ENCODE measurements at places on chromosomes 6 and 20. TPM values are rescaled to one million over a fixed set of nuclear protein-coding genes. Genes with fewer than 3 reads are reported as not detected.
A peak's percentile ranks its signal among the peaks of the same experiment; 100 is the strongest.

DNA sequence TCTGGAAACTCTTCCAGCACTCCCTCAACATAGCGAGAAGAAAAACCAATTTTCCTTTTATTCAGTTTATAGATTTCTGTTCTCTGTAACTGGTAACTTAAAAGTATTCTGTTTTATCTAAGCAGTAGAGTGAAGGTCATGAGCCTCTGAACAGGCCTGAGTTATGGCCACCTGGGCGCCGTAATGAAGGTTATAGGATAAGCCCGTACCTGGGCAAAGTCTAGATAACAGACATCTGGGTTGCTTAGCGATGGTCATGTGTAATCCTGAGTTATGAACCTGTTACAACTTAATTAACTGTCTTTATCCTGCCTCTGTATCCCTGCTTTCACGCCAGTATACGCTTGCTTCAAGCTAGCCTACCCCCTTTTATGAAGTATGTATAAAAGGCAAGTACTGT lies 13.0 kb upstream of the FAM217A start:
- no peak for DNase-seq

Gene PPIL6
- 2.0 TPM for polyA plus RNA-seq

Gene LAMA2
- 40.0 TPM for polyA plus RNA-seq

Gene PDYN
- polyA plus RNA-seq: not detected

Gene THBS2
- 13.6 TPM for polyA plus RNA-seq

GRCh38 chr6:87257046-87257445 lies 65.3 kb upstream of the SMIM8 start:
- DNase-seq: no peak

DNA sequence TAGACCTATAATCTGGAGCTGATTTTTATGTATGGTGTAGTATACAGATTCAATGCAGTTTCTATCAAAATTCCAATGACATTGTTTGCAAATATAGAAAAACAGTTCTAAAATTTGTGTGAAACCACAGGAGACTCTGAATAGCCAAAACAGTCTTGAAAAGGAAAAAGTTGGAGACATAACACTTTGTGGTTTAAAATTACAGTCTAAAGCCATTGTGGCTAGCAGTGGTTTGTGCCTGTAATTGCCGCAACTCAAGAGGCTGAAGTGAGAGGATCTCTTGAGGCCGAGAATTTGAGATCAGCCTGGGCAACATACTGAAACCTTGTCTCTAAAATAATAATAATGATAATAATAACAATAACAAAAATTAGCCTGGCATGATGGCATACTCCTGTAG lies 213.7 kb downstream of the CDKAL1 start:
- no peak for DNase-seq

DNA sequence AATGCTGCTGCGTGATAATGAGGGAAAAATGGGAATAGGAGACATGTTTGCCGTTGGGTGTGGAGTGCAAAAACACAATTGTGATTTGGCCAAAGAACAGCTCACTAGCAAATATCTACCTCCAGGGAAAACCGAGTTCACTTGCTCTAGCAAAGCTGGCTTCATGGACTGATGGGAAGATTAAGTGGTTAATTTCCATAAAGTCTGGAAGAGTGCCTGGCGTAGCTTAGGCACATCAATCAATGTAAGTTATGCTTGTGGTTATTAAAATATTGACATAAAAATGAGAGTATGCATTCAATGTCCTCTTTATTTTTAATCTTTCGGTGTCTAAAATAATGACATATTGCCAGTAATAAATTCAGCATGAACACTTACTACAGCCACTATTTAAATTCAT lies 267.5 kb downstream of the SMOC2 start:
- no peak for DNase-seq

GRCh38 chr6:31090973-31091364 lies 21.4 kb downstream of the C6orf15 start:
- DNase-seq: no peak

- DNase-seq: no peak
These were observed 1.5 kb downstream of the RPS18 start for GRCh38 chr6:33273129-33273923.

Gene BEND3
- polyA plus RNA-seq: 0.37 TPM

Gene ACTL10
- 0.59 TPM for polyA plus RNA-seq

- DNase-seq: no peak
These were observed 50.5 kb upstream of the SLC17A4 start for GRCh38 chr6:25704001-25704400.

Gene TAGAP
- 0.37 TPM for polyA plus RNA-seq

Gene CCN2
- polyA plus RNA-seq: 71.3 TPM

DNA sequence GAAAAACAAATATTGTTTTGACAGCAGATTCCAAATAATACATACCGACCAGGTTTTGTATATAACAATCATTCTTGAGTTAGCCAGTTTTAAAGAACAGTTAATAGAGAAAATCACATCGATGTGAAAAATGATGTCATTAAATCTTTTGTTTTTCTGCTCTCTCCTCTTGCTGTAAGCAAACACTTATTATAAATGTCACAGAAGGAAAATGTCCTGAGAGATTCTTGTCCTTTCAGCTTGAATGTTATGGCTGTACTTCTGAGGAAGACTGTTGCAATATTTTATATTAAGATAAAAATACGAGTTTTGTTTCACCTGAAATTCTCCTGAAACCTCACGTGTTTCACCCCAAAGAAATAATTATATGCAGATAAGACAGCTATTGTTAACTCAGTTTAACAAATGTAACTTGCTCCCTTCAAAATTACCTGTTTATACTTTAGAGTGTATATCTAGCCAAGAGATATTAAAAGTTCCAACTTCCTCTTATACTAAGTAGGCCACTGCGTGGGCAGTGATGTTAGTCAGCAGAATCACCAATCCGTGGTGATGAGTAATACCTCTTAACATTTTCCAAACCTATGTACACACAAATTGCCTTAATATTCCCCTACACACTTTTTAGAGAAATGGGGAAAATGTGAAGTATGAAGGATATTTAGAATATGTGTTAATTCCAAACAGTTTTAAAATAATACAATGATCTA lies 1111.4 kb upstream of the CITED2 start:
- no peak for DNase-seq

- DNase-seq: no peak
These were observed 16.3 kb downstream of the ZNF133 start for GRCh38 chr20:18304618-18305017.

GRCh38 chr6:125094563-125094962 lies 59.0 kb upstream of the TPD52L1 start:
- no peak for DNase-seq

- DNase-seq: no peak
These were observed 189.0 kb upstream of the CCN2 start for GRCh38 chr6:132140189-132140588.

Gene NFATC2
- polyA plus RNA-seq: 0.43 TPM

GRCh38 chr20:39880890-39881289 lies 808.1 kb downstream of the MAFB start:
- DNase-seq: no peak

Gene THEMIS
- polyA plus RNA-seq: not detected

DNA sequence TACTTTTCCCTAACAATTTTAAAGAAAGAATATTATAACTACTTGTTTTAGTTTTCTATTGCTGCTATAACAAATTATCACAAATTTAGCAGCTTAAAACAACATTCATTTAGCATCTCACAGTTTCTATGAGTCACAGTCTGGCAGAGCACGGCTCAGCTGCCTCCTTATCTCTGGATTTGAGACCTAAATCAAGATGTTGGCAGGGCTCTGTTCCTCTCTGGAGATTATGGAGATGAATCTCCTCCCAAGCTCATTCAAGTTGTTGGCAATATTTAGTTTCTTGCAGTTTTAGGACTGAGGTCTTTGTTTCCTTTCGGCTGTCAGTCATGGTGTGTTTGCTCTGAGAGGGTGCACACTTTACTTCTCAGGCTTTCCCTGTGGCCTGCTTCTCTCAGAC lies 1065.8 kb upstream of the EYS start:
- DNase-seq: peak; percentile 26

DNA sequence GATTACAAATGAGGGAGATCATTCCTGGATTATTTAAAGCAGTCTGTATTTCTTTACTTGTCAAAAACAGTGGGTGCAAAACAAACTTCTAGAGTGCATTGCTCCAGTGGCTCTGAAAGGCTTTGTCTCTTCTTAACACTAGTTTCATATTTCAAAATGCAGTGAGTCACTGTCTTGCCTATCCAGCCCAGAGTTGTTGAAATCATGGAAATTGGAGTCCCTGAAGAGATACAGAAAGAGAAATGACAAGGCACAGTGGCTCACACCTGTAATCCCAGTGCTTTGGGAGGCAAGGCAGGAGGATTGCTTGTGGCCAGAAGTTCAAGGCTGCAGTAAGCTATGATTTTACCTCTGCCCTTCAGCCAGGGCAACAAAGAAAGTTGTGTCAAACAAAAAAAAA lies 11.3 kb downstream of the SLC2A12 start:
- DNase-seq: no peak

DNA sequence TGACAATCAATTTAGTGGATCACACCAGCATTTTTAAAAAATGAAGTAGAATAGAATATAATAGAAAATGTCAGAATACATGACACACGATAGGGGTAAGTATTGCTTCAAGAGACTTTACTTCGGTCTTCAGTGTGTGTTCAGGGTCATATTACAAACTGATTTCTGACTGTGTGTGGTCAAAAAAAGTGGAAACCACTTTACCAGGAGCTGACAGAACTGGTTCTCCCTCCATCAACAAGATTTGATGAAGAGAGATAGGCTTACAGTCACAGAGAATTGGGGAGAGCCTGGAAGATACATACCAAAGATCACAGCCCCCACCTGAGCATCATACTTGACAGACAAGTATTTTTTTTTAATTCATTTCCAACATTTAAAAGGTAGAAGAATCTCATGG lies 21.7 kb downstream of the ARMC2 start:
- DNase-seq: no peak

DNA sequence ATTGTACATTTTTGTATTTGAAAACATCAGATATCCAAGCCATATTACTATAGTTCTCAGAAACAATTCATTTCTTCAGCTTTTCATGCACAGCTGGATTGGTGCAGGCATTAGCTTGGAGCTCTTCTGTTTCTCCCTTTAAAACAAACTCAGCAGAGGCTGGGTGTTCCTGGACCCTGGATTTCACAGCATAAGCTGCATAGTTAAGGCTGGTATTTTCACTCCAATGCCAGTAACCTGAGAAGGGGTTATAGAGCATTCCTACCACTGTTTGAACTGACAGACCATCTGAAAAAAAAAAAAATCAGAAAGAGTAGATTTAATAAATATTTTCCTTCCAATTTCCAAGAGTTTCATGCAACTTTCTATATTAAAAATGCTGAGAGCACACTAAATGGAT lies 20.1 kb upstream of the FAXC start:
- no peak for DNase-seq

Gene FOXS1
- polyA plus RNA-seq: 6.0 TPM

DNA sequence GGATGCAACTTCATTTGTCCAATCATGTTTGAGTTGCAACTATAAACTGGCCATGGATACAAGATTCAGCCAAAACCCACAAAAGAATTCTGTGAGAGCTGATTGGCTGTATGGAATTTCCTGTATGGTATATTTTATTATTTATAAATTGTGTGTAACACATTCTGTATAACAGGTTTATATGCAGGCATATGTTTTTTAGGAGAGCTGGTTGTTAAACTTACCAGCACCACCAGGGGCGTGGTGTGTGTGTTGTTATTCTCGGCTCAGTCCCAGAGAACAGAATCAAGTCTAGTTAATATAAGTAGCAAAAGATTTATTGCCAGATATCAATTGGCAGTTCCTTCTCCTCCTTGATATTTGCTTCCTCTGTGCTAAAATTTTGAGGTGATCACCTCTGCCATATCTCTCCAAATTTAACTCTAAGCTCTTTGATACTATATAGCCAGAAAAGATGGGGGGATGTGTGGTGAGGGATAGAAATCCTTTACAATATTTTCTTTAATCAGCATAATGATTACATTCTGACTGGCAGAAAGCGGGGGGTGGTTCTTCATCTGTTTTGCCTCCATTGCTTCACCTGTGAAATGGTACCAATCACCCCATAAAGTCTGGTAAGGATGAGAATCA lies 22.9 kb downstream of the CNBD2 start:
- no peak for DNase-seq

GRCh38 chr20:25083141-25083772 lies 1.3 kb upstream of the VSX1 start:
- DNase-seq: no peak

GRCh38 chr20:2760952-2761305 lies 39.5 kb downstream of the CPXM1 start:
- DNase-seq: no peak

Gene TBPL1
- 16.7 TPM for polyA plus RNA-seq

DNA sequence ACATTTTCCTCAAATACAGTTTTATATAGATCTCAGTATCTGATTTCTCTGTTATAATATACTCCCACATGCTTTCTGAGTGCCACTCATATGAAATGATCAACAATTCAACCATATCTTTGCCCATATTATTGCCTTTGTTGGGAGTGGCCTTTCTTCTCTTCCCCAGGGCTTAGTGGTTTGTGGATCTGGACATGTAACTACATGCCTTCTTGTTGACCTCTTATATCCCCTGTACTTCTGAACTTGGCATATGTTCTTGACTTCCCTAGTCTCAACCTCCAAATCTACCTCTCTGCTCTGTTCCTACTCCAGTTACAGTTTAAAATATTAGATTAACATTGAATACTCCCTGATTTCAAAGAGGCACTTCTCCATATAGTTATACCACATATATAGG lies 34.3 kb upstream of the PRIM2 start:
- DNase-seq: no peak

Gene SCUBE3
- polyA plus RNA-seq: 1.2 TPM

DNA sequence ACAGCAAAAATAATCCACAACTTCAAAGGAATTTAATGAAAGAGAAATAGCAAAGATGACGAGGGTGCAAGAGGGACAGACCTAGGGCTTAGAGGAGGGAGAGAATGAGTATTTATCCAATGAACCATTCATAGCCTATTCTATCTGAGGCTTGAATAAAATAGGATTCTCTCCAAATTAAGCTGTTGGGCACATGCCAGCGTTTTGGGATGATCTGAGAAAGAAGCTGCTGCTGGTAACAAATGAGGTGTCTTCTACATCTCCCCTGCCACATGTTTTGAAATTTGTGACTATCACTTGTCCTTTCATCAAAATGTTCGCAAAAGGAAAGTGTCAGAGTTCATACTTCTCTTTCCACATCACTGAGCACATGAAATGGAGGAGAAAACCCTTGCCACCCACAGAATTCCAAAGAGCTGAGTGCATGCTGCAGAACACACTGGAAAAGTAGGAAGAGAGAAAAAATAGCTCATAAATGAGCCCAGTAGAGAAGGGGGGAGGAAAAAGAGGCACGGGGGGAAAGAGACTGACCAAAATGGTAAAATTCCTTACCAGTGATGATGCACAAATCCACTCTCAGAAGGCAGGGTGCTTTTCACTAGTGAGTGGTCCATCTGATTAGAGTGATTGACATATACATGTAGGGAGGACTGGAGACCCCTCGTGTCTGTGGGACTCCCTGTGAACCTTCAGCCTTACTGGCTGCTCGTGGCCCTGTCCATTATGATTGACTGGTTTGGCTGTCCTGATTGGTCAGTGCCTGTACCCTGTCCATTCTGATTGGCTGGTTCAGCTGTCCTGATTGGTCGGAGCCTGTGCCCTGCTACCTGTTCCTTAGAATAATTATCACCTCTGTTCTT lies 180.5 kb downstream of the OGFRL1 start:
- DNase-seq: peak; percentile 23

GRCh38 chr6:26552205-26552604 lies 14.0 kb downstream of the HMGN4 start:
- no peak for DNase-seq

- no peak for DNase-seq
These were observed 860.6 kb downstream of the TFAP2A start for GRCh38 chr6:9554323-9554722.

Gene MCCD1
- polyA plus RNA-seq: not detected

Gene LY6G6D
- not detected for polyA plus RNA-seq

Data from heart right ventricle (tissue), 16 donors.